ENCODE measurements at places on chromosomes 11 and 22.

DNA sequence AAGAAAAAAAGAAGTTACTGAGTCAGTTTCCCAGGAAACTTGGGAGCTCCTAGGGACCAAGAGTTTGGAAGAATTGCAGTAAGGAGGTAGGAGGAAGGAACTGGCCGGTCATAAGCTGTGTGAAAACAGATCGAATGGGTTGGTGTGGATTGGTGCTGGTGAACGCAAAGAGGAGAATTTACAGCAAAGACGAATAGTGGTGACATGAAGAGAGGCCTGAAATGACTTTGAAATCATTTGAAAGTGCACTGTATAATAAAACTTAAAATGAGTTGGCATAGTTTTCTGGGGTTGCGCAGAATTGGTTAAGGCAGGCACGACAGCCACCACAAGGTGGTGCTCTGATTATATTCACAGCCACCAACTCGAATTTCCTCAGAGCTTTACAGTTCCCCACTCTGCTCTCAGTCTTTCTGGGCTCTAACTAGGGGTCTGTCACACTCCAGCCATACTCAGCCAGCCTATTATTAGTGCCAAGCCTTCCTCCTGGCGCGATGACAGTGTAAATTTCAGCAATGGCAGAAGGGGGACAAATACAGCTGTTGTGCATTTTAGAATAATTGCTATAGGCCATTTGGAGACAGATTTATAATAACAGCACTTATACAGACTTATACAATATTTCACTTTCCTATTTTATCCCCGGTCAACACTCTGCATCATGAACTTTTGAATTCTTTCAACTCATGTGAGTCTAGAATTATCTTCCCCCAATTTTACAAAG, 8.3 kb upstream of the HTR3B start:
- H3K4me3 ChIP-seq = no peak overlapping the region
- no peaks in the 10 kb centered on the region for H3K27me3 ChIP-seq

DNA sequence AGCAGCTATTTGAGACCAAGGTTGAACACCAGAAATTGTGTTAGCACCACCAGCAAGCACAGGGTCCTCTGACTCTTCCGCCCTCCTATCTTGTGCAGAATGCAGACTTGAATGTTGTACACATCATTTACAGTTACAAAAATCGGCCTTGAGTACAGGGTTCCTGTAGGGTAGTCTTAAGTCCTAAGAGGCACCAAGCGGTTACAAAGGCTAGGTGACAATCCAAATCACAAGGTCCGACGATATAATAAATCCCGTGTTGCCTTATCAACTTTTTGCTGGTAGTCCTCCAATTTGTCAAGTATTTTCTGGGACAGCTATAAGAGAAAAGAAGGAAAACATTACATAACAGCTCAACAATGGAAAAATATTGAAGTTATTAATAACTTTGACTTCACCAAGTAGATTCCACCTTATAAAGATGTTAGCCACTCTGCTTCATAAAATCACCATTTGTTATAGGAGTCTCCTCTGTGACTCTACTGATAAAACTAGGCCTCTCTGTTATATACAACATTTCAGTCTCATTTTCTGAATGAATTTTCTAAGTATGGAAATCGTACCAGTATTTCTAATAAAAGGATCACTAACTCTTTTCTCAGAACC, 11.8 kb upstream of the FNBP4 start:
- no peak for DNase-seq
- peak overlapping the region; percentile 31 for H3K27ac ChIP-seq
- H3K36me3 ChIP-seq = peaks cover 21% of the 10 kb centered on the region
- no peaks in the 10 kb centered on the region for H3K4me1 ChIP-seq
- H3K27me3 ChIP-seq = no peaks in the 10 kb centered on the region

DNA sequence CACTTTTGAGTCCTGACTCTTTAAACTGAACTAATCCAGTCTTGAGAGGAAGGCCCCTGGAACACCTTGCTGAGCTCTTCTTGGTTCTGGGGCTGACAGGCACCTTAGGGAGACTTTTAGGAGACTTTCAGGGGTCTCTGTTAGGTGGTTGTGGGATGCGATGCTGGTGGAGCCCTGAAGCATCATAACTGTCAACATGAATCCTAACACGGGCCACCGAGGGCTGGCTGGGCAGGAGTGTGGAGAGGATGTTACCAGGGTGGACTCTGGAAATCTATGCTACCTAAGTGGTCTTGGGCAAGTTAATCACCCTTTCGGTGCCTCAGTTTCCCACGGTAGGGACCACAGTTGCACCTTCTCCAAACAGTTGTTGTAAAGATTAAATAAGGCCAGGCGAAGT, 106.5 kb downstream of the ST3GAL4 start:
- H3K27me3 ChIP-seq = peaks cover 9% of the 10 kb centered on the region
- no peak for DNase-seq
- no peak overlapping the region for H3K4me3 ChIP-seq

- H3K27ac ChIP-seq = no peak overlapping the region
- peaks cover 13% of the 10 kb centered on the region for H3K27me3 ChIP-seq
- no peak overlapping the region for H3K4me3 ChIP-seq
- no peak for DNase-seq
- peaks cover 3% of the 10 kb centered on the region for H3K4me1 ChIP-seq
These were observed 18.5 kb upstream of the LRRC10B start for GRCh38 chr11:61489833-61490721.

GRCh38 chr22:17536269-17536668, 27.0 kb upstream of the SLC25A18 start:
- H3K4me1 ChIP-seq = no peaks in the 10 kb centered on the region
- H3K4me3 ChIP-seq = no peak overlapping the region
- no peaks in the 10 kb centered on the region for H3K36me3 ChIP-seq
- DNase-seq = no peak
- no peaks in the 10 kb centered on the region for H3K27me3 ChIP-seq

DNA sequence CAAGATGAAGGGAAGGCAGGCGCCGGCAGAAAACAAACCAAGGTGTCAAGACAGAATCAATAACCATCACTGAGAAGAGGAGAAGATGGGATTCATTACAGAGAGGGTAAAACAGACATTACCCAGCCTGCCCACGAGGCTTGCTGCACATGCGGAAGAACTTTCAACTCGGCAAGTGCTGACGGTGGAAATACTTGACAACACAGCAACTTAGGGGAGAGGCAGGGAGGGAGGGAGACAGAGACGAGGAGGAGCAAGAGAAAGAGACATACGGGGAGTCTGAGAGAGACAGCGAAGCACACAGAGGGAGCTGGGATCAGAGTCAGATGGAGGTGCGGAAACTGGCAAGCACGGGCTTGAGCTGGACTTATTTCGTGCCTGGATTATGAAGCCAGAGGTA, 129.3 kb upstream of the NECTIN1 start:
- H3K27me3 ChIP-seq = peaks cover 18% of the 10 kb centered on the region
- H3K4me3 ChIP-seq = no peak overlapping the region
- no peak for DNase-seq
- H3K27ac ChIP-seq = no peak overlapping the region
- H3K4me1 ChIP-seq = no peaks in the 10 kb centered on the region

DNA sequence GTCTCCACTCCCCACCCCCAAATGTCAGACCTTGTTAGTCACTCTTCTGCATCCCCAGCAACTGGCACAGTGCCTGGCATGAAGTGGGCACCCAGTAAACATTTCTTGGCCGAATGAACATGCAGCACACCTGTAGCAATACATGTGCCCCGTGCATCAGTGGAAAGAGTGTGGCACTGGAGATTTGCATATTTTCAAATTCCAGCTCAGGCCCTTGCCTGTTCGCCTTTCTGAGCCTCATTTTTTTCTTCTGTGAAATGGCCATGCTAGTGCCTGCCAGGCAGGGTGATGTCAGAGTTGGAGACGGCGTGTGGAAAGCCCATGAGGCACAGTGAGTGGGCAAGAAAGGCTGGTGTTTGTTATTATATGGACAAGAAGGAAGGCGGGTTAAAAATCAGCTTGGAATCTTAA, 38.7 kb downstream of the CD82 start:
- no peak for DNase-seq
- H3K36me3 ChIP-seq = peaks cover 36% of the 10 kb centered on the region

GRCh38 chr11:72015511-72016061, 16.9 kb downstream of the IL18BP start:
- H3K27me3 ChIP-seq = no peaks in the 10 kb centered on the region
- peak overlapping the region; percentile 35 for H3K27ac ChIP-seq
- DNase-seq = no peak
- H3K4me3 ChIP-seq = no peak overlapping the region

GRCh38 chr11:44804449-44805437, 78.0 kb downstream of the TSPAN18 start:
- no peak for DNase-seq
- H3K4me1 ChIP-seq = no peaks in the 10 kb centered on the region
- no peaks in the 10 kb centered on the region for H3K36me3 ChIP-seq
- H3K27ac ChIP-seq = no peak overlapping the region

DNA sequence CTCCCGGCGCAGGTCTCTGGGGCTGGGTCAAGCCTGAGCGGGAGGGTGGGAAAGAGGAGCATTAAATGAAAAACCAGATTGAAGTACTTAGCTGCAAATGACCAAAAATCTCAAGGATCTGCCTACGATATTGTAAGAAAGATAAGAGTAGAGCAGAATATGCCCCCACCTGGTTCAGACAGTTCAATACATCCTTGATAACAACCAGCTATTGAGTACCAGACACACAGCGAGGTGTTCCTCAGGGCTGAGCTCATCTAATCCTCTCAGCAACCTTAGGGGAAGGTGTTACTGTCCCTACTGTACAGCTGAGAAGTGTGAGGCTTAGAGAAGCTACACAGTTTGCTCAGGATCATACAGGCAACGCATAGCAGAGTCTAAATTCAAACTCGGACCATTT, 27.4 kb upstream of the HMGXB4 start:
- peaks cover 7% of the 10 kb centered on the region for H3K4me1 ChIP-seq
- no peak overlapping the region for H3K27ac ChIP-seq
- no peak for DNase-seq
- no peak overlapping the region for H3K4me3 ChIP-seq
- H3K36me3 ChIP-seq = peaks cover 1% of the 10 kb centered on the region

DNA sequence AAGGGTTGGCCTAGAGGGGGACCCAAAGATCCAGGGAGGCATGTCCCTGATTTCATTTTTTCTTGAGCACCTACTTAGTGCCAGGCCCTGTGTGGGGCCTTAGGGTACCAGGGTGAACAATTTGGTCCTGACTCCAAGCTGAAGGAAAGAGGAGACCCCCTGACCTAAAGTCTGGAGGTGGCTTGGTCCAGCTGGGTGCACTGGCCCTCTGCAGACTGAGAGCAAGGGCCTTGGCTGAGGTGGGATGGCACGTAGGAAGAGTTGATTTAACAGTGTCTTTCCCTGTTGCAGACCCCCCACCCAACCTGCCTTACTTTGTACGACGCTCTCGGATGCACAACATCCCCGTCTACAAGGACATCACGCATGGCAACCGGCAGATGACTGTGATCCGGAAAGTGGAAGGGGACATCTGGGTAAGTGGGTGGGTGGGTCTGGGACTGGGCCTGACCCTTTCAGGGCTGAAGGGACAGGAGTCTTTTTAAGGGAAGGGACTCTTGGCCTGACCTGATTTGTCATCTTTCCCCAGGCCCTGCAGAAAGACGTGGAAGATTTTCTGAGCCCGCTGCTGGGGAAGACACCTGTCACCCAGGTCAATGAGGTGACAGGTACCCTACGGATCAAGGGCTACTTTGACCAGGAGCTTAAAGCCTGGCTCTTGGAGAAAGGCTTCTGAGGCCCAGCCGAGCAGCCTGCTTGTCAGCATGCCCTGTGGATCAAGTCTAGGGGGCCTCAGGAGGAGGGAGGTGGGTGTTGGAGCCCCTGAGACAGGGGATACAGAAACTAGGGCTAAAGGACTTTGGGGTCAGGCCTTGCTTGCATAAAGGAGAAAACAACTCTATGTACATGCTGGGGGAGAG, 3.3 kb downstream of the MRPL49 start:
- no peak for DNase-seq
- no peak overlapping the region for H3K4me3 ChIP-seq
- peaks cover 24% of the 10 kb centered on the region for H3K36me3 ChIP-seq
- H3K27me3 ChIP-seq = no peaks in the 10 kb centered on the region
- H3K4me1 ChIP-seq = peaks cover 30% of the 10 kb centered on the region

DNA sequence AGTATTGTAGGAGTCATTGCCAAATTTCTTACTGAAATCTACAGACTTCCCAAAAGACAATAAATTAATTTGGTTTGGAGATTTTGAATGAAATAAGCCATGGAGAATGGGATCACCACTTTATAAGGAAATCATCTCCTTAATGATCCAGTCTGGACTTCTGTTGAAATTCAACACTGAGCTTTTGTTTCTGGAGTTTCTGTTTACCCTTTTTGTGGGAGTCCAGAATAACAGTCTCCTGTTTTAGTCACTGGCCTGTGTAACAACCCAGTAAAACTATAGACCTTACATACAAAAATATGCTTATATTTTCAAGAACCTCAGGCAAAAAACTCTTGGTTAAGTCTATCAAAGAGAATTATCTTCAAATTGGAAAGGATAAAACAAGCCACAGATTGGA, 321.7 kb upstream of the PLET1 start:
- no peaks in the 10 kb centered on the region for H3K36me3 ChIP-seq
- H3K27ac ChIP-seq = no peak overlapping the region
- H3K4me1 ChIP-seq = peaks cover 2% of the 10 kb centered on the region
- H3K27me3 ChIP-seq = peaks cover 10% of the 10 kb centered on the region
- no peak overlapping the region for H3K4me3 ChIP-seq

GRCh38 chr11:9859554-9860305, 195.9 kb downstream of the SWAP70 start:
- peaks cover 15% of the 10 kb centered on the region for H3K4me1 ChIP-seq
- no peak overlapping the region for H3K27ac ChIP-seq
- no peaks in the 10 kb centered on the region for H3K36me3 ChIP-seq
- no peaks in the 10 kb centered on the region for H3K27me3 ChIP-seq
- no peak overlapping the region for H3K4me3 ChIP-seq

GRCh38 chr11:103904324-103904667, 132.1 kb upstream of the DDI1 start:
- H3K27ac ChIP-seq = no peak overlapping the region
- H3K4me1 ChIP-seq = peaks cover 9% of the 10 kb centered on the region
- no peak for DNase-seq

DNA sequence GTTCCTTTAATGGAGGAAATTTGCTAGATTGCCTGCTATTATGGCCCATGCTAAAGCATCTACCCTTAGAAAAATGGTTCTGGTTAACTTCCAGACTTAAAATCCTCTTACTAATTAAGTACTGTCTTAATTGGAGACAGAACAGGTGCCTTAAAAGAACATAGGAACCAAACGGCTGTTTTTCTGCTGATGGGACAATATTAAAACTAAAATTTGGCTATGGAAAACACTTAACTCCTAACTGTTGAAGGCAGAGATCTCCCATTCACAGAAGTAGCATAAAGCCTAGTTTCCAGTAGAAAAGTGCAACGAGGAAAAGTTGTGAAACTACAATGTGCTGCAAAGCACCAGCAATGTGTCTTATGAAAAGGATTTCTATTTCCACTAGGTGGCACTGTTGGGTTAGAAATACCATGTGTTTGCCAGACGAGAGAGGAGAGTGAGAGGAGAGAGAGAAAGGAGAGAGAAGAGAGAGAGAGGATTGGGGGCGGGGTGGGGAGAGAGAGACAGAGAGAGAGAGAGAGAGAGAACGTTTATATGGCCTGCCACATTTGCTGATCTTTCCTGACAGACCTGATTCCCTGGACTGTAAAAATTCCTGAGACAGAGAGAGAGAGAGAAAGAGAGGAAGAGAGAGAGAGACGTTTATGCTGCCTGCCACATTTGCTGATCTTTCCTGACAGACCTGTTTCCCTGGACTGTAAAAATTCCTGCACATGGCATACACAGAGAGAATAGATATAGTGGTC, 51.5 kb downstream of the FAM181B start:
- peaks cover 12% of the 10 kb centered on the region for H3K27me3 ChIP-seq
- no peak overlapping the region for H3K4me3 ChIP-seq
- no peaks in the 10 kb centered on the region for H3K36me3 ChIP-seq
- DNase-seq = no peak
- H3K27ac ChIP-seq = no peak overlapping the region

- no peaks in the 10 kb centered on the region for H3K36me3 ChIP-seq
- peaks cover 11% of the 10 kb centered on the region for H3K27me3 ChIP-seq
- H3K4me1 ChIP-seq = no peaks in the 10 kb centered on the region
- no peak for DNase-seq
These were observed 198.1 kb upstream of the SEZ6L start for GRCh38 chr22:25970999-25971811.
